A375 (cell line): ENCODE measurements at places on chromosomes 6 and 20. TPM values are rescaled to one million over a fixed set of nuclear protein-coding genes. Genes with fewer than 3 reads are reported as not detected.

The SMLR1 gene
- total RNA-seq, result not detected in 2 replicates

The OR2H1 gene
- not detected in 2 replicates for total RNA-seq

The STX11 gene
- total RNA-seq, result 0.08 and 0.24 TPM in 2 replicates

The SLC22A23 gene
- total RNA-seq, result 0.53 and 0.66 TPM in 2 replicates

The SAMD10 gene
- total RNA-seq, result 1.7 and 1.9 TPM in 2 replicates

The CNR1 gene
- total RNA-seq, result 4.6 and 5.1 TPM in 2 replicates

The MRPS18B gene
- 50.3 and 57.9 TPM in 2 replicates for total RNA-seq

The NOX3 gene
- 0.93 and 1.2 TPM in 2 replicates for total RNA-seq

The DST gene
- total RNA-seq, result 61.8 and 83.9 TPM in 2 replicates

The PCSK2 gene
- not detected in 2 replicates for total RNA-seq

The AVP gene
- total RNA-seq, result not detected in 2 replicates

The VGLL2 gene
- 0.58 and 0.94 TPM in 2 replicates for total RNA-seq

The TREM2 gene
- not detected in 2 replicates for total RNA-seq

The STMND1 gene
- total RNA-seq, result not detected in 2 replicates

The MOXD1 gene
- 3.6 and 4.1 TPM in 2 replicates for total RNA-seq

The GPLD1 gene
- total RNA-seq, result 0.34 and 1.4 TPM in 2 replicates

The MUCL3 gene
- not detected in 2 replicates for total RNA-seq

The ULBP2 gene
- total RNA-seq, result 5.6 and 6.5 TPM in 2 replicates

The GUCA1A gene
- total RNA-seq, result not detected in 2 replicates

The GRM1 gene
- total RNA-seq, result not detected in 2 replicates

The ATP6V1G2 gene
- 0.26 and 1.9 TPM in 2 replicates for total RNA-seq

The KCNK17 gene
- 0.05 TPM in 1 of 2 replicates, not detected in the other for total RNA-seq

The PPIL6 gene
- 0.91 and 1.2 TPM in 2 replicates for total RNA-seq

The MUC21 gene
- not detected in 2 replicates for total RNA-seq

The PDE7B gene
- 0.96 and 1.6 TPM in 2 replicates for total RNA-seq

The SLC12A5 gene
- total RNA-seq, result not detected in 2 replicates

The PM20D2 gene
- total RNA-seq, result 11.7 and 11.9 TPM in 2 replicates

The YWHAB gene
- total RNA-seq, result 69.5 and 71.4 TPM in 2 replicates

The REM1 gene
- 0.23 and 1.5 TPM in 2 replicates for total RNA-seq

The AHI1 gene
- total RNA-seq, result 13.8 and 14.8 TPM in 2 replicates

The MCHR2 gene
- total RNA-seq, result not detected in 2 replicates

The EPPIN gene
- total RNA-seq, result not detected in 2 replicates

The RNF144B gene
- 0.19 and 0.45 TPM in 2 replicates for total RNA-seq

The PDYN gene
- total RNA-seq, result not detected in 2 replicates

The WFDC10A gene
- total RNA-seq, result not detected in 2 replicates

The TFAP2A gene
- 11.0 and 12.1 TPM in 2 replicates for total RNA-seq

The C4A gene
- 0.94 and 2.3 TPM in 2 replicates for total RNA-seq

The KPNA5 gene
- 4.0 and 6.0 TPM in 2 replicates for total RNA-seq

The NEURL2 gene
- 6.0 and 6.7 TPM in 2 replicates for total RNA-seq

The ZBTB46 gene
- 1.4 and 1.9 TPM in 2 replicates for total RNA-seq

The BEND3 gene
- total RNA-seq, result 2.7 and 2.9 TPM in 2 replicates

The AK9 gene
- 0.72 and 1.5 TPM in 2 replicates for total RNA-seq

The MUC22 gene
- not detected in 2 replicates for total RNA-seq

The TFEB gene
- total RNA-seq, result 3.3 TPM in 2 replicates

The LATS1 gene
- total RNA-seq, result 10.5 and 11.6 TPM in 2 replicates

The PTPRT gene
- not detected in 2 replicates for total RNA-seq

The TULP4 gene
- 17.1 and 28.2 TPM in 2 replicates for total RNA-seq

The SIRT5 gene
- 6.1 and 6.3 TPM in 2 replicates for total RNA-seq

The MAS1 gene
- not detected in 2 replicates for total RNA-seq

The SPDEF gene
- 0.19 TPM in 1 of 2 replicates, not detected in the other for total RNA-seq

The CEP43 gene
- 16.6 and 18.3 TPM in 2 replicates for total RNA-seq

The KIFC1 gene
- total RNA-seq, result 34.4 and 37.4 TPM in 2 replicates

The RANBP9 gene
- total RNA-seq, result 14.3 and 17.8 TPM in 2 replicates

The NRSN2 gene
- 60.3 and 73.3 TPM in 2 replicates for total RNA-seq
